T-helper 2 cell (primary cell): ENCODE measurements at places on chromosomes 3 and 15.
A peak's percentile ranks its signal among the peaks of the same experiment; 100 is the strongest.

GRCh38 chr15:98842973-98843285 is 164.7 kb downstream of the PGPEP1L start:
- no peak for DNase-seq

- DNase-seq: no peak
These were observed 137.9 kb upstream of the PRR20G start for GRCh38 chr3:127425505-127426443.

- no peak for DNase-seq
These were observed at the start of gene MAP3K13 for GRCh38 chr3:185362850-185363661. MAP3K13 (plus strand) TSS chr3:185363136; CDS start chr3:185428582, 65,446 bp downstream.

GRCh38 chr3:195717416-195717815 is 3.4 kb upstream of the MUC20 start:
- no peak for DNase-seq

GRCh38 chr3:5020242-5020722 is 41.0 kb downstream of the BHLHE40 start:
- no peak for DNase-seq

- no peak for DNase-seq
These were observed 288.6 kb downstream of the UACA start for GRCh38 chr15:70474471-70475406.

GRCh38 chr3:171228240-171228639 is 201.7 kb upstream of the SLC2A2 start:
- no peak for DNase-seq

- no peak for DNase-seq
These were observed 7.1 kb downstream of the ATP2C1 start for GRCh38 chr3:130900959-130901358.

DNA sequence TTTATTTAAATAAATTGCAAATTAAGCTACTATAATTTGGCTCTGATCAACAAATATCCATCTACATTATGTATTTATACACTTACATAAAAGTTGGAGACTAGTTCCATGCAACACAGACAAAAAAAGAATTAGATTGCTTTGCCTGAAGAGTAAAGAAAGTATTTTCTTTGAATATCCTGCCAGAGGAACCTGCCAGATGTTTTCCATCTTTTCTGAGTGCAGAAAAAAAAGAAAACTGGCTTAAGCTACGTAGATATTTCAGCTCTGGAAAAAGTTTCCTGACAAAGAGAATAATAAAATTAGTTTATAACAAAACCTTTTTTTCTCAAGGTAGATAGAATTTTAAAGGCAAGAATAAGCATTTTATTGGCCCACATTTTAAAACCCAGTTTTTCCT is 607.5 kb upstream of the NAALADL2 start:
- DNase-seq: no peak

DNA sequence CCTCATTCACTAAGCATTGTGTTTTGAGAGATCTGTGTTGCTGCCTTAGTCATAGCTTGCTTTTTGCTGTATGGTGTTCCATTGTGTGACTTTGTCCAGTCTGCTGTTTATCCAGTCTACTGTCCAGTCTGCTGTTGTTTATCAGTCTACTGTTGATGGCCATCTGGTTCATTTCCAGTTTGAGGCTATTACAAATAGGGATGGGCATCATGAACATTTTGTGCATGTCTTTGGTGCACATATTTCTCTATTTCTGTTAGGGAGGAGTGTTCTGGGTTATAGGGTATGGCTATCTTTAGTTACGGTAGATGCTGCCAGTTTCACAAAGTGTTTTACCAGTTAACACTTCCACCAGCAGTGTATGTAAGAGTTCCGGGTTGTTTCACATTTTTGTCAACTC is 22.2 kb upstream of the CLEC3B start:
- DNase-seq: no peak

- DNase-seq: no peak
These were observed 161.1 kb downstream of the TP63 start for GRCh38 chr3:189792046-189792929.

GRCh38 chr3:159236321-159236720 is 434.5 kb downstream of the MFSD1 start:
- no peak for DNase-seq

GRCh38 chr3:66348704-66349103 is 127.9 kb downstream of the SLC25A26 start:
- no peak for DNase-seq

GRCh38 chr3:25547943-25548674 is 116.6 kb downstream of the TOP2B start:
- DNase-seq: no peak

DNA sequence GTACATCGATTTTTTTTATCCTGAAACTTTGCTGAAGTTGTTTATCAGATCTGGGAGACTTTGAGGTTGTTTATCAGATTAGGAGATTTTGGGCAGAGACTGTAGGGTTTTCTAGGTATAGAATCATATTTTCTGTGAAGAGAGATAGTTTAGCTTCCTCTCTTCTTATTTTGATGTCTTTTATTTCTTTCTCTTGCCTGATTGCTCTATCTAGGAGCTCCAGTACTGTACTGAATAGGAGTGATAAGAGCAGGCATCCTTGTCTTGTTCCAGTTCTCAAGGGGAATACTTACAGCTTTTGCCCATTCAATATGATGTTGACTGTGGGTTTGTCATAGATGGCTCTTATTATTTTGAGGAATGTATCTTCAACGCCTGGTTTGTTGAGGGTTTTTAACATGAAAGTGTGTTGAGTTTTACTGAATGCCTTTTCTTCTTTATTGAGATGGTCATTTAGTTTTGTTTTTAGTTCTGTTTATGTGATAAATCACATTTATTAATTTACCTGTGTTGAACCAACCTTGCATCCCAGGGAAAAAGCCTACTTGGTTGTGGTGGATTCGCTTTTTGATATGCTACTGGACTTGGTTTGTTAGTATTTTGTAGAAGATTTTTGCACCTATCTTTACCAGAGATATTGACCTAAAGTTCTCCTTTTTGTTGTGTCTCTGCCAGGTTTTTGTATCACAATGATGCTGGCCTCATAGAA is 14.9 kb upstream of the DNAAF4 start:
- DNase-seq: no peak

DNA sequence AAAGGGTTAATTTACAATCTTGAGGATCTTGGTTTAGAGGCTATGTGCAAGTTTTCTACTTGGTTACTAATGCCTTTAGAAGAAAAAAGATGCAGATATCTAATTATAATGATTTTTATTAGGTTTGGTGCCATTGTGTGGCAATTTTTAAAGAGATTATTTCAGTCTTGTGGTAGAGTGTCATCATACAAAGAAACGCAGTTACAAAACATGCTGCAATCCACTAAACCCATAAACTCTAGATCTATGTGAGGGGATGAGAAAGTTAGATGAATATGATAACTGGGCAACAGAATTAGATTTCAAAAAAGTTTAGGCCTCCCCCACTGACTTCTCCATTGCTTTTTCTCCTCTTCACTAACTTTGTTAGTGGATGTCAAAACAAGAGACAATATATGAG is 106.0 kb downstream of the ARPP21 start:
- no peak for DNase-seq

DNA sequence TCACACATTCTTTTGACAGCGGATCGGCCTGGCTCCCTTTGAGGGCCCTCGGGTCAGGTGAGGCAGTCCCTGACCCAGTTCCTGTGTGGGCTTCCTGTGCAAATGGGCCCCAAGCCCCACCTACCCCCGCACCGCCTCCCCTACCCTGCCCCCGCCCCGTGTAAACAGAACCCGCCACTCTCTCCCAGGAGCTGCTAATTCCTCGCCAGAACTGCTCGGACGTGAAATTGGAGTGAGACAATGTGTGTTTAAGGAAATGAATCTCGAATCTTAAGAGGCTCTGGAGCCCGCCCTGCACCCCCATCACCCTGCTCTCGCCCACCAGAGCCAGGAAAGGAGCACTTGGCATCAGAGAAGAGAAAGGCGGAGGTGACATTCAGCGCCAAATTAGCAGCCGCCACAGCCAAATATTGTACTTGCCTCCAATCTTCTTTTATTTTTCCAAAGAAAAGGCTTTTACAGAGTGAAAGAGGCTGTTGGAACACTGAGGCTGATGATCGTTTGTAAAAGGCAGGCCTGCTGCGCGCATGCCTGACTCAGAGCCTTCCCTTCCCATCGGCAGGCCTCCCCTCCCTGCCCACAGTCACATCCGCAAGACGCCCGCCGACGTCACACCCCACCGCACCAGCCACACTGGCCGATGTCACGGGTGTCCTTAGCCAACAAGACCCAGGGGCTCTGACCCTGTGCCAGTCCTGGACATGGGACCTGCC is 53.1 kb downstream of the CACNA2D2 start:
- DNase-seq: peak; percentile 89

DNA sequence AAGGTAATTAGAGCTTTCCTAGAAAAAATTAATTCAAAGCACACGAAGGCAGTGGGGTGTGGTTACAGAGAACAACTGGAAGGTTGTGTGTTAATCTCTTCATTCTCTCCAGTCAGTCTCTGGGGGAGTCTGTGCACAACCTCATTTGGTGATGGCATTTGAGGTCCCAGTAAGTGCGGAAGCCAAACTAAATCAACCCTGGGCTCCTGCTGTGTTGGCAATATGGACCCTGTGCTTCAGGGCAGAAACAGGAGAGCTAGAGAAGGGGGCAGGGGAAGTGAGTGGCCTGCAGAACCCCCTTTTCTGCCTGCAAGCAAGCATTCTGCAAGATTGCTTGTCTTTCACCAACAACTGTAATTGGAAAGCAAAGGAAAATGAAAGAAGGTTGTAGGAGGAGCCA is 195.9 kb upstream of the ST8SIA2 start:
- no peak for DNase-seq

DNA sequence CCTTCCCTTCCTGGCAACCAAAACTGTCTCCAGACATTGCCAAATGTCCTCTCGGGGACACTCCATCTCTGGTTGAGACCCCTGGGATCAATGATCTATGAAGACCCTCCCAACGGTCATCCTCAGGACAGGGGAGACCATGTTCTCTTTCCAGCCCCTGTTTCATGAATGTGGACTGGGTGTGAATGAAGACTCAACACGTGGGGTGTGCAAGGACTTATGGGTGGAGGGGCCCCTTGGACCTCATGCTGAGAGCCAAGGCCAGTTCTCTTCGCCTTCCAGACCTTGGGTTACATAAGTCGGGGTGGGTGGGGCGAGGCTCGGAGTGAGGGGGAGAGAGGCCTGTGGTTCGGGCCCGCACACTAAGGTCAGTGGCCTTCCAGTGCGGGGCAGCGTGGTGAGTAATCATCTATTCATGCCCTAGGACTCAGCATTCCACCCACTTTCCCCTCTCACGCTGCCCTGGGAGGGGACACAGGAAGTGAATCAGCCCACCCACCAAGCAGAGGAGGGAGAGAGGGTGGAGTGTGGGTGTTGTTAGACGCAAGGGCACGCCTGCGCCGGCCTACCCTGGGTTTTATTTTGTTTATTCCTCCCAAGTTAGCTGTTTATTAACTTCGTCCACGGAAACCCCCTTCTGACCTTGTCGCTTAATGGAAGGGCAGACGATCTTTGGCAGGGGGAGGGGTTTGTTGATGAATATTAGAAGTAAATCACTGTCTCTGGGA is 6.7 kb downstream of the PAQR5 start:
- DNase-seq: no peak

DNA sequence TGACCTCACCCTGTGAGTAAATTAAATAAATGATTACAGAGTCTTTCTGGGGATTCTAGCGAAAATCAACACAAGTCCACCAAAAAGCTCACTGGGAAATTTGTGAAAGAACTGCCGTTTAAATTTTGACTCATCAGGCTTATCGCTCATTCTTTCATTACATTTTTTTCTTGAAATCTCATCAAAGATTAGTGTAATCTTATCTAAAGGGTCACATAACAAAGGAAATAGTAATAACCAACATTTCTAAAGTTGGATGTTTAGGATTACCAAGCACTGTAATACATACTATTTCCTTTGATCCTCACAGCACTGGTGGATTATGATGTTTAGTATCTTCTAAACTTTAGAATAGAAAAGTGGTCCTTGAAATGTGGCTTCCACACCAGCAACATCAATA is 111.1 kb upstream of the CBLB start:
- no peak for DNase-seq

DNA sequence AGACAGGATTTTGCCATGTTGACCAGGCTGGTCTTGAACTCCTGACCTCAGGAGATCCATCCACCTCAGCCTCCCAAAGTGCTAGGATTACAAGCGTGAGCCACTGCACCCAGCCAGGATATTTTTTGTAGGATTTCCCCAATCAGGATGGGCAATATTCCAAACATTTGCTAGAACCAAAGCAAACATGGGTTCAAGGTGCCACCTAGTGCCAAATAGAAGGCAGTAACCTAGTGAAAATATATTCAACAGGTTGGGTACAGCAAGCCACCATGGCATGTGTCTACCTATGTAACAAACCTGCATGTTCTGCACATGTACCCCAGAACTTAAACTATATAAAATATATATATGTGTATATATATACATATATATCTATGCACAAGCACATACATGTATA is 185.9 kb upstream of the CADM2 start:
- DNase-seq: no peak

DNA sequence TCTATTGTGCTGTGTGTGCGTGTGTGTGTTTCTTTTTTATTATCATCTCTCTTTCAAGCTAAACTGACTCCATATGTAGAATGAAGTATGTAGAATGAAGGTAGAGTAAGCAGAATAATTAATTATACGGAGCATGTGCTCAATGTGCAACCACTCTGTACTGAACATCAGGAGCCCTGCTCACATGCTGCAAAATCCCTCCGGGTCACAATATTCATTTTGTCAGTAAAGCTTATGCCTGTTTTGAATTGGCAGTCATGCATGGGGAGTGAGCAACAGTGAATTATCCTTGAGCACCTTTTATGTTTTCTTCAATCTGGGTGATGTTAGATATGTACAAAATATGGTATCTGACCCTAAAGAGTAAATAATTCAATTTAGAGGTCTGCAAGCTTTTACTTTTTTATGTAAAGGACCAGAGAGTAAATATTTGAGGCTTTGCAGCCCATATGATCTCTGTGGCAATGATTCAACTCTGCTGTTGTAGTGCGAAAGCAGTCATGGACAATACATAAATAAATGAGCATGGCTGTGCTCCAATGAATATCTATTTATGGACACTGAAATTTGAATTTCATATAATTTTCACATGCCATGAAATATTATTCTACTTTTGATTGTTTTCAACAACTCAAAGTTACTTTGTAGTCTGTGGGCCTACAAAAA is 199.9 kb downstream of the VGLL3 start:
- no peak for DNase-seq

GRCh38 chr3:148020861-148021260 is 611.7 kb downstream of the ZIC1 start:
- DNase-seq: no peak

DNA sequence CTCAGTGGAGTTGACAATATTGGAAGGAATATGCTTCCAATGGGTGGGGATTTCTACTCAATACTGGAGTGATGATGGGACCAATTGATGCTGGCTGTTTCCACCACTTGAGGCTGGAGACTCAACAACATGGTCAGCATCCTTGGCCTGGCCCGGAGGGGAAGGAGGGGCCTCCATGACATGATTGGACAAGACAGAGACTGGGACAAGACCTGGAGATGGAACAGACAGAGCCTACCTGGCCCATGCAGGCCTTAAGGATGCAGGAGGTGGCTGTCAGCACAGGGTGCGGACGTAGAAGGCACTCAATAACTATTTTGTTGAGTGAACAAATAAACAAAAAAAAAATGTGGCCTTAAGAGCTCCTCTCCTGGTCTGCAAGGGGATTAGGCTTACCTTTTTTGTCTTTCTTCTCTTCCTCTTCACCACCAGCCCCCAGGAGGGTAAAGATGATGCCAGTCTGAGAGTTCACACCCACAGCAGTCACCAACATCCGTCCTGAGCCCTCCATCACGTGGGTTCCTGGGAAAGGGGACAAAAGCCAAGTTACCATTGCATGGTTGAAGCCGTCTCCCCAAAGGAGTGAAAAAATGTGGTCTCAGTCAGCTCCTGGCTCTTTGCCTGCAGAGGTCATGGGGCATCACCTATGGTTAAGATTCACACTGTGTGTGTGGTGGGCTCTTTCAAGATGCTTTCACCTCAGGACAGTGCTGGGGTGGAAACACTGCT is 67.1 kb upstream of the SEC13 start:
- no peak for DNase-seq
